ENCODE measurements at places on chromosomes 1 and 21. TPM values are rescaled to one million over a fixed set of nuclear protein-coding genes. Genes with fewer than 3 reads are reported as not detected.

GRCh38 chr1:181669246-181669645, 185.9 kb downstream of the CACNA1E start:
- DNase-seq, result no peak

DNA sequence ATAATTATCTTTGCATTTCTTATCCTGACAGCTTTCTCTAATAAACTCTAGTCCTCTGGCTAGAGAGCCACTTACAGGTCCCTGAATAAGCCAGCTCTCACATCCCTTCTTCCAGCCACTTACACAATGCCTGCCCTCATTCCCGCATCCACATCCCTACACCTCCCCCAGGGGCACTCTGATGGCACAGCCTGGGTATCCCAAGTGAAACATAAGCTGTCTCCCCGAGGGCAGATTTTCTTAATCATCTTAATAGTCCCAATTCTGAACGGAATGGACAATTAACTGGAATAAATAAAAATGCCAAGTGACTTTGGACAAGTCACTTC, 4.9 kb downstream of the RHOC start:
- DNase-seq, result no peak

DNA sequence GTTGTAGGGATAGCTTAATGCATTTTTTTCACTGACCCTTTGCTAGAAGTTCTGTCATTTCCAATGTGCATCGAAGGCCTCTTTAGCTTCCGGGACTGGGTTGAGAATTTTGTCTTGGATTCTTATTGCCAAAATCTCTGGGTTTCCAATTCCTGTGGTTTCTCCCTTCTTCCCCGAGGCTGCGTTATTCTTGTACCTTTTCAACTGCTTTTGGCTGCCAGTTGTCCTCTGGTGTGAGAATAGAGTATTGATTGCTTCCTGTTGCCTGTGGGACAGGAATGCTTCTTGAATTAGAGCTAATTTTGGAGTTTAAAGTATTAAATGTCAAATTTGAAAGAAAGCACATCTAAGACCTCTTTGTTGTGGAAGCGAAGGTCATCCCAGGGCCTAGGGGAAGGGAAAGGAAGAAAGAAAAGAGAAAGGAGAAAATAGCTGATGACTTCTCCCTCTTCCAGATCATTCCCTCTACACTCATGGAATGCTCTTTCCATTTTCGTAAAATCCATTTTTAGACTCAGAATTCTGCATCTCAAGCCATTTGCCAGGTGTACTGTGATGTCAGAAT, 21.1 kb downstream of the HUNK start:
- no peak for DNase-seq

GRCh38 chr1:17686258-17686657, 68.9 kb upstream of the ACTL8 start:
- DNase-seq, result no peak

DNA sequence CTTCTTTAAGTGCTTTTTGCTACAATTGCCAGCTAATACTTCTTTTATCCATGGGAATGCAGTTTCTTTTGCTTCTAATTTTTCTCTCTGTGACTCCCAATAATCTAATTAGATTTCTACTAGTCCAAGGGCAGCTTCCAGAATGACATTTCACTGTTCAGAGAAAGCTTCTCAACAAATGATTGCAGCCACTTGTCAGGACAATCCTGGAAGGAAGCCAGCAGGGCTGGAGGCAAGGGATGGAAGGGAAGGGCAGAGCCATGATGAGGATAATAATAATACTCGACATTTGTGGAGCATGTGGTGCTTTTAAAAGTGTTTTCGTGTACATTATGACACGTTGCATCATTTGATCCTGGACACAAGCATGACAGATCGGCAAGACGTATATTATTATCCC, 19.4 kb downstream of the F11R start:
- DNase-seq, result no peak

Gene HSF2BP
- total RNA-seq, result 0.72 TPM

Gene DIO1
- not detected for total RNA-seq

Gene TCEA3
- total RNA-seq, result 3.1 TPM

Gene C1orf35
- 27.6 TPM for total RNA-seq

Data from epithelial cell of proximal tubule (primary cell).